ENCODE measurements at places on chromosomes 2 and 18.

GRCh38 chr2:44168681-44169154 lies at the start of gene PPM1B:
Gene PPM1B (plus strand): TSS chr2:44168875. CDS start chr2:44201200, 32,325 bp downstream.
- no peak for DNase-seq

- DNase-seq: no peak
Observed at GRCh38 chr2:165905269-165905668, 48.3 kb downstream of the TTC21B start.

GRCh38 chr18:14924226-14924625 lies 176.3 kb downstream of the ANKRD30B start:
- no peak for DNase-seq

DNA sequence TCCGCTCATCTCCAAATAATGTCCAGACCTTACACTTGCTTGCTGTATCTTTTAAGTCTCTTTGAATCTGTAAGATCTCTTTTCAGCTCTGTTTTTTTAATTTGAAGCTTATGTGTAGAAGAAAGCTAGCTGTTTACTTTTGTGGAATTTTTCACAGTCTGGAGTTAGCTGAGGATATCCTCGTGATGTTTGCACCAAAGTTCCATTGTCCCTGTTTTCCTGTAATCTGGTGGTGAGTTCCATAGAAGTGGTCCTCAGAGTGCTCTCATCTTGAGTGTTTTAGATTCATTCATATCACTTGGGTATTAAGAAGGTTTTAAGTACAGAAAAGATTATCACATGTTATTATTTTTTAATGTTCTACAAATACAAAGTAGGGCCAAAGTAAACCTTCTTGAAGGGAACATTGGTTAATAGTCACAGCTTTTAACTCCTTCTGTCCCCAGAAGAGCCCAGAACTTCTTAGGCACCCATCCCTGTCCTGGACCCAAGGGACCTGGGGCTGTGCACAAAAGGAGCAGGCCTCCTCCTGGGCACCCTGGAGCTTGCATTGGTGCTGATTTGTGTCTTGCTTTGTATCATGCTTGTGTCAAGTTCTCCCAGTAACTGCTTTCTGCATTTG lies 15.0 kb downstream of the MLPH start:
- no peak for DNase-seq

GRCh38 chr2:27583390-27583915 lies 611 bp downstream of the ZNF512 start:
- no peak for DNase-seq

GRCh38 chr2:144509879-144510221 lies 10.1 kb downstream of the ZEB2 start:
- no peak for DNase-seq

- DNase-seq: no peak
Observed at GRCh38 chr2:133802409-133803039, 234.3 kb upstream of the NCKAP5 start.

DNA sequence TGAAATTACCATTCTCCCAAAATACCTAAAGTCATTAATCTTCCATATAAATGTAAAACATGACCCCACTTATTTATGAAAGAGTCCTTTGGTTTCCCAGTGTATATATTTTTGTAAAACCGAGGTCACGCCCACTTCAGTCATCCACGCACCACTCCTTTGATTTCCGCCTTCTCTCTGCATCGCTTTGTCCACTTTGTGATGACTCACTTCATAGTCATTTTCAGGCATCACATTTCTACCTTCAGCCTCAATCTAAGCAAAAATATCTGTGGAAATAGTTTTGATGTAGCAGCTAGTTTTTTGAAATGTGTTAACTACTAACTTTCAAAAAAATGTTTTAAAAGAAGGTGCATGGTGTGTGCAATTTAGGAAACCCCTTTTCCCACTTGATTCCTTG lies 793.5 kb upstream of the SOX11 start:
- no peak for DNase-seq

DNA sequence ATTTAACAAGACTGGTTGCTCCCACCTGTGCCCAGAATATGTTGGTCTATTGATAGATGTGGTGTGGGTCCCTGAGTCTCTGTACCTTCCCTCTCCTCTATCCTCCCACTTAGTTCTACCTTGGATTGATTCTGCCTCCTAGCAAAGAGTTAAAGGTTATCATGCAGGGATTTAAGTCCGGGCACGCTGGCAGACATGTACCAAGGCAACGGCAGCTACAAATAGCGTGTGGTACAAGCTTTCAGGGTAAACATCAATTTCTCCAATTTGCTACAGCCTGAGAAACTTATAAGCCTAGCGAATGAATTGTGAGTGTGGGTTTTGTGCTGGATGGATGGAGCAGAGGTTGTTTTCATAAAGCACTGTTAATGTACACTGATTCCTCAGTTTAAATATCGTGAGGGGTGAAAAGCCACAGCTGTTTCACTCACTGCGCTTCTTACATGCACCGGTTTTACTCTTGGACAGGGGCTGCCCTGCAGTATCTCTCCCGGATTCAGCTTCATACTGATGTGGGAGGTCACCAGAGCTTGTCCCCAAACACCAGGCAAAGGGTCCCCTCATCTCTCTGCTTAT lies 289.8 kb downstream of the ICOS start:
- no peak for DNase-seq

DNA sequence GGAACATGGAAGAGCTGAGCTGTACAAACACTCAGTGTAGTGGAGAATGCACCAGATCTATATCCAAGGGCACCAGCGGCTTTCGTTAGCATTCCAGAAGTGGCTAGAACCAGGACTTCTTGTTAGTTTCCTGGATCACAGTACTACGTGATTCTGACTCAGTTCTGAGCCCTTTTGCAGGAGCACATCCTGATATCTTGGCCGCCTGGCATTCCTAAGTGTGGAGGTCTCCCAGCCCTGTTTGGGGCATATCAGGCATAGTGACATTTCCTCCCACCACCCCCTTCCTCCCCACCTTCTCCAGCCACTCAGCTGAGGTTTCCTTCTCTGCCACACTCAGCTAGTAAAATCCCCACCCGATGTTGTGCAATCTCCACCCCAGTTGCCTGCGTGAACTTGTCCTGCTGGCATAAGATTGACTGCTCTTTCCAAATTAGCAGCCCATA lies 63.4 kb downstream of the BMP10 start:
- no peak for DNase-seq

DNA sequence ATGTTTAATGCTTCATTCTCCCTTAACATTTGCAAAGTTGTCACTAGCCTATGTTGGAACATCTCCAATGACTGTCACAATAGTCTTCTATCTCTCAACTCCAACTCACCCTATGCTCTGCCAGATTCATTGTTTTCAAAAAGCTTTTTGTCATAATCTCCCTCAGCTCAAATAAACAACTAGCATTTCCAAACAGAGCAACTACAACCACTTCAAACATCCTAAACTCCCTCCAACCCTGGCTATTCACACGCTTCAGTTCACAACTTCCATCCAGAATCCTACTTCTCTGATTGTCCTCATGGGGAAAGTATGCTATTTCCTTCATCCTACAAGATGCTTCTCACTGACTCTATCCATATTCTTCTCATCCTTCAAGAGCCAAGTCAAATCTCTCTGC lies 139.2 kb upstream of the VRK2 start:
- no peak for DNase-seq

DNA sequence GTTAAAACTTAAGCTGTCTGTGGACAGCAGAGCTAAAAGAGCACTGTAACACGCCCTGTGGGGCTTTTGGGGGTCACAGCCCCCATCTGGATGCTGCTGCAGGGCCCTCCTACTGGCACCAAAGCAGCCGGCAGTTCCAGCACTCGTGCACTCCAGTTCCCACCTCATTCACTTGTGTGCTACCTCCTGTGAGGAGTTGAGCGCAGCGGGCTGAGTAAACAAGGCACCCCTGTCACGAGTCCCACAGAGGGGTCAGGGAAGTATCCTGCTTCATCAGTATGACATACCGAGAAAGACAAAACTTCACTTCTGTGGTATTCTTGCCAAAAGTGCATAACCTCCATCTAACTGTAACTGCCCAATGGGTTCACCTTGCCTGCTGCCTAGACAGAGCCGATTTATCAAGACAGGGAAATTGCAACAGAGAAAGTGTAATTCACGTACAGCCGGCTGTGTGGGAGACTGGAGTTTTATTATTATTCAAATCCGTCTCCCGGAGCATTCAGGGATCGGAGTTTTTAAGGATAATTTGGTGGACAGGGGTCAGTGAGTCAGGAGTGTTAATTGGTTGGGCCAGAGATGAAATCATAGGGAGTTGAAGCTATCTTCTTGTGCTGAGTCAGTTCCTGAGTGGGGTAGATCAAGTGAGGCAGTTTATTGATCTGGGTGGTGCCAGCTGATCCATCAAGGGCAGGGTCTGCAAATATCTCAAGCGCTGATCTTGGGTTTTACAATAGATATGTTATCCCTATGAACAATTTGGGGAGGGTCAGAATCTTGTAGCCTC lies 41.6 kb downstream of the TMEM17 start:
- DNase-seq: no peak

DNA sequence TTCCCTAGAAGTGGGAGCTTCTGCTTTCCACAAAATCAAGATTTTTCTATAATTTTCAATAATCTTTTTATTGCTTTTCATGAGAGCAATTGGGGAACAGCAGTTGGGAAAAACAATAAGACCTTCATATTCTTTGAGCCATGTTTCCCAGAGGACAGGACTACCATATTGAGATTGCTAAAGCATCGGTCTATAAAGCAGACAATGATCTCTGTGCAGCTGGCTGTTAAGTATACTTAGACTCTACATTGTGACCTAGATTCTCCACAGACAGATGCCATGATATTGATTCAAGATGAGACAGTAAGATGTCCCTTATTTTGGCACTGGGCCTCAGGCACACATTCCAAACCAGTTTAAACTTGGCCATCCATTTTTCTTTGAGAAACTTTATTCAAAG lies 1178.7 kb downstream of the SUCLG1 start:
- no peak for DNase-seq

- no peak for DNase-seq
Observed at GRCh38 chr18:31230495-31230894, 67.8 kb upstream of the DSC1 start.

DNA sequence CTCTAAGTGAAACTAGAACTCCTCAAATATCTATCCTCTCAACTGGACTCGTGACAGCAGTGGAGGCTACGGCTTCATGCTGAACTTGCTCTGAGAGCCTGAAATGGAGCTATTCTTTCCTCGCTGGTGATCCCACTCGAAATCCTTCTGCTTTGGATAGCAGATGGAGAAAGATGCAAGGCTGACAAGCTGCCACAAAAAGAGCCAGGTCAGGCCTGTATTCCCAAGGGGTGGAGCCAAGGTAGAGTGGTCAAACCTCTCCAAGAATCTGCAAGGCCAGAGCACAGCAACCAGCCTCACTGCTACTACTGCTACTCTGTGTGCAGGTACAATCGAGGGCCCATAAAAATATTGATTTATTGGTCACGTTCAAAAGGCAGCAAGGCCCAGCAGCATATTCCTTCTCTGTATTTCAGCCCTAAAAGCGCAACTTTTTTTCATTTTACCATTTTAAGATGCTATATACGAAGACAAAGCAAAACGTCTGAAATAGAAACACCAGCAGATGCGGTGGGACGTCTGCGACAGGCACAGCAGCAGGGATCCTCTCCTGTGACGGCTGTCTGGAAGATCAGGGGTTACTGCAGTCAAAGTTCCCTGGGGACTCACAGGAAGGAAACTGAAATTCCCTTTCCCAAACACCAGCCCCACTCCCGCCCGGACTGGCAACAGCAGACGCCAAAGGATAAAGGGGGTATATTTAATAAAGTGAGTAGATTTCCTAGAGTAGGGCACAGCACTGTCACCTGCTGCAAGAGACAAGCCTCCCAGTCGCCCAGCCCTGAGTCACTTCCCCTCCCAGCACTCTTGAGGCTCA lies 2.4 kb downstream of the SPRED2 start:
- no peak for DNase-seq

DNA sequence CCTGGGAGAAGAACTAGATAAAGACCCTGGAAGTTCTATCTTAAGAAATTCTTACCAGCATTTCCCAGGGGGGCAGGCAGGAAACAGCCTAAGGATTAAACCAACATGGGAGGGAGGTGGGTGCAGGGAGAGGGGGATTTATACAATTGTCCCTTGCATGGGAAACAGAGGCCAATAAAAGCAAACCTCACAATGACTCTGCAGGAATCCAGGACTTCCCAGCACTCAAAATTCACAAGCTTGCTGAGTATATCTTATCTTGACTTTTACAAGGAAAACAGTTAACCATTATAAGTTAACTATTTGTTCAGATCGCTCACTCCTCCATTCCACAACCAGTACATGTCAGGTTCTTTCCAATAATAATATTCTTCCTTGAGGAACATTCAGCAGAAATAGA lies 241.3 kb downstream of the MREG start:
- no peak for DNase-seq
